Kidney (tissue), 22 donors: ENCODE measurements at places on chromosomes 5 and 9. TPM values are rescaled to one million over a fixed set of nuclear protein-coding genes. Genes with fewer than 3 reads are reported as not detected.
A peak's percentile ranks its signal among the peaks of the same experiment; 100 is the strongest.

DNA sequence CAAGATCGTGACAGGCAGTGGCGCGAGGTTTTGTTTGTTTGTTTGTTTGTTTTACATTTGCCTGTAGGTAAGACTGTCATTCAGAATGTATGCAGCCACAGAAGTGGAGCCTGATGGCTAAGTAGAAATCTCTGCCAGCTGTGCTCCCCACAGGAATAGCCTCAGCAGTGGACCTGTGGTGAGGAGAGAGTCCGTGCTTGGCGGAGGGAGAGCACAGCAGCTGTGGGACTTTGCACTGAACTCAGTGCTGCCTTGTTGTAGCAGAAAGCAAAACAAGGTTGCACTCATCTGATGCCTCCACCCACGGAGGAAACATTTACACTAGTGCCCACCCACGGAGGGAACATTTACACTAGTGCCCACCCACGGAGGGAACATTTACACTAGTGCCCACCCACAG lies 4.4 kb upstream of the ZNF782 start:
- no peak for DNase-seq

- peak; percentile 63 for DNase-seq
Observed at GRCh38 chr5:139763280-139763929, 32.2 kb upstream of the PSD2 start.

DNA sequence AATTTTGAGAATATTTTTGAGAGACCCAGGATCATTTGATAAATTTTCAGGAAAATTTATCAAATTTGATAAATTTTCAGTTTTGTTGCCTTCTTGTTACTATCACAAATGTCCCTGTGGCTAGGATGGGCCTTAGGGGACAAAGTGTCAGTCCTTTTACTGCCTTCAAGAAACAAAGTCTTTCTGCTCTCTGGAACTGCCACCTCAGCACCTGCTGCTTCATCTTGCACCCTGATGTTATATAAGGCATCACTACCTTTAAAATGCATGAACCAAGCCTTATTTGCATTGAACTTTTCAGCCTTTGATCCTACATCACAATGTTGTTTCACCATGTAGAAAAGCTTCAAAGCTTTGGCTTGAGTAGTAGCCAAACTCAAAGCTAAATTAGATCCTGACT lies 123.0 kb upstream of the CNTLN start:
- no peak for DNase-seq

DNA sequence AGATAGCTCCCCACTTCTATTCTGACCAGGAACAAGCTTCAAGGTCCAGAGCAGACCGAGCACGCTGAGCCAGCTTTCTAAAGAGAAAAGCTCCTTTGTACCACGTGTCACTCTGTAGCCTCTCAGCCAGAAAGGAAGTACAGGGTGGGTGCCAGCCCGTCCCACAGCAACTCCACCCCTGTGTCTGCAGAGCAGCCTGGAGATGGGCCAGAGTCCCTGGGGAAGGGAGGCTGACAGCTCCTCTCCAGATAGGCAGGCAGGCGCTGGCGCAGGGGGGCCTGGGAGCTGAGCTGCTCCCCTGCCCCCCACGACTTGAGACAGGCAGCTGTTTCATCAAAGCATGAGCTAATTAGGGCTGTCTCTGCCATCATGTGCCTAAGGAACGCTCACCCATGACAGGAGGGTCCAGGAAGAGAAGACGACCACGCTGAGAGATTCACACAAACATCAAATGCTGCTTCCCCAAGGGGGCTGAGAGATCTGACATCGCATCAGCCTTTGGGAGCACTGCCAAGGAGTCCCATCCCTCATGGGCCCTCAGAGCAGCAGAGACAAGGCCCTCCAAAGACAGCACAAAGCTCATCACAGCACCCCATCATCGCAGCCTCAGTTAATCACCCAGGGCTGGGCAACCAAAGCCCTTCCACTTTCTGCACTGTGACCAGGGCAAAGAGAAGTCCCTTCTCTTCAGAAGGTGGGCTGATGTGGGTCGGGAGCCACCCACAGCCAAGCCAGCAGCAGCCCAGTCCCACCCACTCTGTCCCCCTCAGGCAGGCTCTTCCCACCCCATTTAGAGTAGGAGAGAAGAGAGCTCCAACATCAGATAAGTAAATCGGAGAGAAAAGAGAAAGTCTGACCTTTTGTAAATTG lies 78.5 kb upstream of the LRRTM2 start:
- DNase-seq: peak; percentile 81

DNA sequence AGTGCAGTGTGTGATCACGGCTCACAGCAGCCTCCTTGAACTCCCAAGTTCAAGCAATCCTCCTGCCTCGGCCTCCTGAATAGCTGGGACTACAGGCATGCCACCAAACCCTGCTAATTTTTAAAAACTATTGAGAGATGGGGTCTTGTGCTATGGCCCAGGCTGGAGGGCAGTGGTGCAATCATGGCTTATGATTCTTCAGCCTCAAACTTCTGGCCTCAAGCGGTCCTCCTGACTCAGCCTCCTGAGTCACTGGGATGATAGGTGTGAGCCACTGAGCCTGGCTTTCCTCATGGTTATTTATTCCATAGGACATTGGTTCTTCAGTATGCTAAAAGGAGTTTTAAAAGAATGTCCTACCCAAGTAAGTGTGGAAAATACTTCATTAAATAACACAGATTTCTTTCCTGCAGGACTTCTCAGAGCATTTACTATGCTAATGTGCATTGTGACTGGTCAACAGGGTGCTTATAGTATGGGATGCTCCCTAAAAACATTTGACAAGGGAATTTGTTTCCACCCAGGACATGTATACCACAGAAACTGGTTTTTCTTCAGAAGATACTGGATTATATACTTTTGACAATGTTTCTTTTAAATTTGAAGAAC lies 11.2 kb upstream of the NCS1 start:
- DNase-seq: no peak

Gene IQGAP2
- 23.2 TPM for total RNA-seq

GRCh38 chr5:178530526-178530925 lies 59.7 kb downstream of the COL23A1 start:
- peak; percentile 7 for DNase-seq

Gene DHX29
- 28.0 TPM for total RNA-seq

Gene IGFBPL1
- 0.22 TPM for total RNA-seq

DNA sequence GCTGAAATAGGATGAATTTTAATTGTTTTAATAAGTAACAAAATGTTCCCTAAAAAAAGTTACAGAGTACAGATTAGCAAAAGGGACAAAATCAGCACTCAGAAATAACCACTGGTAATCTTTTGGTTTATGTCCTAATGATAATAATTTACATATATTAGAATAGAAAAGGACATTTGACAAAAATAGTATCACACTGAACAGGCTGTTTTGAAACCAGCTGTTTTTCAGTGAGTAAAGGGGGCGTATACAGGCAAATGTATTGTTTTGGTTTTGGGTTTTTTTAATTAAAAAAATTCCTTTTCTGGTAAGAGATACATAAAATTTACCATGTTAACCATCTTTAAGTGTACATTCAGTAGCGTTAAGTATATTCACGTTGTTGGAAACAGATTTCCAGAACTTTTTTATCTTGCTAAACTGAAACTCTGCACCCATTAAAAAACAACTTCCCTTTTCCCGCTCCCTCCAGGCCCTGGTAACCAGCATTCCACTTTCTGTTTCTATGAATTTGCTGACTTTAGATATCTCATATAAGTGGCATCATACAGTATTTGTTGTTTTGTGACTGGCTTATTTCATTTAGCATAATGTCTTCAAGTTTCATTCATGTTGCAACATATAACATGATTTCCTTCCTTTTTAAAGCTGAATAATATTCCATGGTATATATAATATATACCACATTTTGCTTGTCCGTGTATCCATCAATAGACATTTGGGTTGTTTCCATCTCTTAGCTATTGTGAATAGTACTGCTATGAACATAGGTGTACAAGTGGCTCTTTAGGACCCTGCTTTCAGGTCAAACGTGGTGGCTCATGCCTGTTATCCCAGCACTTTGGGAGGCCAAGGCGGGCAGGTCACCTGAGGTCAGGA lies 20.6 kb upstream of the LARP1 start:
- DNase-seq: no peak

GRCh38 chr5:10556893-10557746 lies 6.8 kb upstream of the ANKRD33B start:
- DNase-seq: no peak

GRCh38 chr5:32023816-32024215 lies 150.3 kb downstream of the GOLPH3 start:
- no peak for DNase-seq

DNA sequence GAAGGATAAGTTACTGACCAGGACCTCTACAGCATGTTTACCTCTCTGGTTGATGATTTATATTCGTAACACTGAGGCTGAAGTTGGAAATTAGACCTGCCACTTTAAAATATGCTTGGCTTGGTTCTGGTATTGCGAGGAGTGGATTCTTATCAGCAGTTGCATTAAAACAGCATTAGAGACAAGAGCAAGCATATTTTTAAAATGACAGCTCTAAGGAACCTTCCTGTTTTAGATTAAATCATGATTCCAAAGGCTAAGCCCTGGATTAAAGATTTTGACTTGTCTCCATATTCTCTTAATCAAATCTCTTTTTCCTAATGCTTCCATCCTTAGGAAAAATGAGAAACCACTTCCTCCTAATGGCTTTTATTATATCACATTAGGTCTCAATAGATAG lies 277.8 kb downstream of the KCTD16 start:
- DNase-seq: no peak

- no peak for DNase-seq
Observed at GRCh38 chr5:126461838-126462237, 38.6 kb downstream of the GRAMD2B start.

Gene OR1Q1
- total RNA-seq: not detected

- peak; percentile 92 for DNase-seq
Observed at GRCh38 chr9:29214154-29214689, 1640.9 kb upstream of the C9orf72 start.

Gene FCN1
- total RNA-seq: 13.0 TPM

Gene ENTPD2
- total RNA-seq: 9.3 TPM

DNA sequence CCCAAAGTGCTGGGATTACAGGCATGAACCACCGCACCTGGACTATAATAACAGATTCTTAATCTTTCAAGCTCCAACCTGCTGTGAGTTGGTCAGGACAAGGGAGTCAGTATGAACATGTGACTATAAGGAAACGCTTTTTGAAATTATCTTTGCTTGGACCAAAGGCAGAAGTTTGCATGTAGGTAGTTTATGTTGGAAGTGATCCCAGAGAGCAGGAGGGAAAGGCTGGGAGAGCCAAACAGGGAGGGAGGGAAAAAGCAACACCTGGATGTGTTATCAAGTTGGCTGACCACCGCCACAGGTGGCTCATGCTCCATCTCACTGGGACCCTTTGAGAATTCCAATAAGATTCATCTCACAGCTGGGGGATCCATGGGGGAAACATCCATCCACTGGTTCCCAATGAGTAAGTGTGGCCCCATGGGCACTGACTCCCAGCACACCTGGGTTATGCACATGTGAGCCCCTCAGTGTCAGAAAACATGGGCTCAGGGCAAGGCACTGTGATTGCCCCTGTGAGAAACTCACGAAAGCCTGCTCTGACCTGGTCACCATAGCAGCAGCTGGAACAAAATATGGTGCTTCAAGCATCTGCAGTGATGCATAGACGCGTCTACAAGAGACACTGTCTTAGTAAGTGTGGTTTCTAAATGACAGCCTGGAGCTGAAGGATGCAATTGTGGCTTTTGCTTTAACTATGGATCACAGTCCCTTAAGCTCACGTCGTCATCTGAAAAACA lies 62.1 kb downstream of the ARSB start:
- no peak for DNase-seq

GRCh38 chr9:31140316-31140715 lies 1244.1 kb upstream of the ACO1 start:
- DNase-seq: no peak

GRCh38 chr5:74810915-74811314 lies 43.9 kb downstream of the NSA2 start:
- DNase-seq: no peak

- DNase-seq: no peak
Observed at GRCh38 chr5:111472096-111472495, 40.2 kb downstream of the STARD4 start.

- no peak for DNase-seq
Observed at GRCh38 chr5:133266527-133266878, 214.7 kb downstream of the HSPA4 start.

Gene S100Z
- total RNA-seq: 1.2 TPM

DNA sequence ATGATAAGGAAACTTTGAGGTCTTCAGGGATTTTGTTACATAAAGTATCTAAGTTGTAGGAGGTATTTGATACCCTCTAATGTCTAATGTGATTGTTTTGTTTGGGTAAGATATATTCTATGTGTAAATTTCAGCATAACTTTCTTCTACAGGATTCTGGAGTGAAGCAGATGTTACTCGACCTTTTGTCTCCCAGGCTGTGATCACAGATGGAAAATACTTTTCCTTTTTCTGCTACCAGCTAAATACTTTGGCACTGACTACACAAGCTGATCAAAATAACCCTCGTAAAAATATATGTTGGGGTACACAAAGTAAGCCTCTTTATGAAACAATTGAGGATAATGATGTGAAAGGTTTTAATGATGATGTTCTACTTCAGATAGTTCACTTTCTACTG lies 6.0 kb downstream of the MRPS30 start:
- no peak for DNase-seq
